ENCODE measurements at places on chromosomes 13 and 19.

- DNase-seq, result no peak
Observed at GRCh38 chr13:69580255-69580654, 527.4 kb upstream of the ATXN8OS start.

- no peak for DNase-seq
Observed at GRCh38 chr19:41906271-41906670, 22.0 kb downstream of the ERFL start.

DNA sequence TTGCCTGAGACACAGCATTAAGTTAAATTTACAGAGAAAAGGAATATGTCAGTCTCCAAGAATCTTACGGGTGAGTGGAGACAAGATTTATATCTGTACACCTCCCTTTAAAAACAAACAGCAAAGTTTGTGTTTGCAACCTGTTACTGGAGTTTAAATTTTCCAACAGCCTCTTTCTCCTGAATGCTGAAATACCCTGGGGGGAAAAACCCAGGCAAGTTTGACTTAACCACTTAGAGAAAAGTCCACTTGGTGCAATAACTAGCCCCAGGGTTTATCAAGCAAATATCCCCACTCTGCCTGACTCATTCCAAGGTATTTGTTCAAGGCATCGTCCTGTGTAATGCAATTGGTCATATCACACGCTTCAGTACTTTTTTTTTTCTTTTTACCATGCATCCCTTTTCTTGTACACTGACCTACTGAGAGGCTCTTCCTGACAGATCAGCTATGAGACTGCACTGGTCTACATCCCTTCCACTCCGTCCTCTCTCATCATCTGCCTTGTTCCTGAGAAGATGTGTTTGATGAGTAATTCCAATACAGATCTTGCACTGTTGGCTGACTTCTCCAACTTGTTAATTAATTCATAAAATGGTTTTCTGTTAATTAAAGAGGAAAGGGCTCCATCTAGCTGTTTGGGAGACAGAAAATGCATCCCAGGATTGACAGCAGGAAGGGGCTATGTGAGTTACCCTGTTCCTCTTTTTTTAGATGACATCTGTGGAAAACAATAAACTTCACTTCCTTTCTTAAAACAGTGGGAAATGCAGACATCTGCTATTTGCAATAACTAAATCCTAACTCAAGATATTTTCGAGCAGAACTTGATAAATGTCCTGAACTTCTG is 212.5 kb upstream of the IRS2 start:
- no peak for DNase-seq

GRCh38 chr19:726993-727956 is 18.5 kb downstream of the PALM start:
- no peak for DNase-seq

DNA sequence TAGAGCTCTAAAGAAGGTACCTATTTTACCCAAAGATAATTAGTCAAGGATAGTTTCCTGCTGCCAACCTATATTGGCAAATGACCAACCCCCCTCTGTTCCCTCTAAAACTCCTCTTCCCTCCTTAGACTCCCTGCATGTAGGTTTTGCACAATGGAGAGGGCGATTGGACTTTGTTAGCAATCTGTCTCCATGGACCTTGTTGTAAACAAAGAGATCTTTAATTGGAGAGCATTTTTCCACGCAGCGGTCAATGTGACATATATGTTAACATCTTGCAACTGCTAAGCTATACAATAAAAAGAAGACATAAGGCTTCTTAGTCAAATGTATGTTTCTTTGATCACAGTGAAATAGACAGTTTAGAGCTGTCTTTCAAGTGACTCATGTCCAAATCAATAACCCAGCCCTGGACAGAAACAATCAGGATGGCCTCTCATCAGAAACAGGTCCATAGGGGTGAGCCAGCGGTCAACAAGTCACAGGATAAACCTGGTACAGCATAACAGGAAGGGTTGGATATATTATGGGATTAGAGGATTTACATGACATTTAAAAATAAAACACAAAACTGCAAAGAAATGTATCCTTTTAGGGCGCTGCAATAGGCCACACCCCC is 69.7 kb upstream of the UBL3 start:
- DNase-seq, result no peak
